NCI-H2227 treated with DMSO at 0.1 percent for 48 hours (cell line): ENCODE measurements at places on chromosomes 5 and 9.

GRCh38 chr5:107378218-107378899, 292.4 kb downstream of the EFNA5 start:
- no peak for DNase-seq

- no peak for DNase-seq
These were observed 263.4 kb upstream of the SLC30A5 start for GRCh38 chr5:68830377-68830898.

DNA sequence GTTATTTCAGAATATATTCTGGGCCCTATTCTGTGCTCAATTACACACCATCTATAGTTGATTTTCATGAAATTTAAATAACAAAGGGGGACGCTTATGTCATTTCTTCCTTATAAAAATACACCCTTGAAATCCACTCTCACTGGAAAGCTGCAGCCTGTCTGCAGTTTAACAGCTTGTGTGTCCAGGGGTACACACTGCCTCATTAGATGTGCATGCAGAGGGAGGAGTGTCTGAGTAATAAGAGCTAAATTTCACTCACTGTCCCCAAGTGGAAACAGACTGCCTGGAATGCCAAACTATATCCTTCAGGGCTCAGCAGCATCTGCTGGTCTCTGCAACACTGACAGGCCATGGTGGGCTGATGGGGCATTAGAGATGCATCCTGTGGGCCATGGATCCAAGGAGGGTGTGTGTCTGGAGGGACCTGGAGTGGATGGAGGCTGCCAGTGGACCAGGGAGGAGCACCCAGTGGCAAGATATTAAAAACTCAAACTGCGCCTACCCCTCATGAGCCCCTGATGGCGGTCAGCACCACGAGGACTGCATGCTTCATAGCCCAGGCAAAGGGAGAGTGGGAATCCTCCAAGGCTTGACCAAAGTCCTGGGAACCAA, 15.8 kb upstream of the TIFAB start:
- no peak for DNase-seq

- DNase-seq: no peak
These were observed 92.8 kb downstream of the ZNF608 start for GRCh38 chr5:124653666-124654065.

DNA sequence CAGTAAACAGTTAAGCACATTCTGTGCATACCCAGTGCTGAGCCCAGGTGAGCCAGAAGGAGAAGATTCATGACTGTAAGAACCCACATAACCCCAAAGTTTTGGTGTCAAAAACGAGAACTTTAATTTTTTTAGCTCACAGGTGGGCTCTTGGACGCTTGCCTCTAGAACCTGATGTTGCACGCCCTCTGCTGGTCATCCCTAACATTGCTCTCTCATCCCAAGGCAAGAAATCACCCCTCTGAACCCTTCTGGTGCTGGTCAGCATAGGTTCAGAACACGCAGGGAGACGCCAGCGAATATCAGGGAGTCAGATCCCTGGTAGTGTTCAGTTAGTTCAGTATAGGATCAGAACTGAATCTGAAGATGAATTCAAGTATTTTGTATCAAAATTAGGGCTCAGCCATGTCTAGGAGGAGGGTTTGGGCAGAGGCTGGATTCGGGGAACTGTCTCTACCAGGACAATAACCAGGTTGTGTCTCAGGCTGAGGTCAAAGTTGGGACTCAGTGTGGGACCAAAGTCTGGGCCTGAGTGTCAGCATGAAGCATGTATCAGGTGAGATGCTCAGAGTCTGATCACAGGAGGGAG, 4.1 kb upstream of the DNAJB5 start:
- peak; percentile 25 for DNase-seq

DNA sequence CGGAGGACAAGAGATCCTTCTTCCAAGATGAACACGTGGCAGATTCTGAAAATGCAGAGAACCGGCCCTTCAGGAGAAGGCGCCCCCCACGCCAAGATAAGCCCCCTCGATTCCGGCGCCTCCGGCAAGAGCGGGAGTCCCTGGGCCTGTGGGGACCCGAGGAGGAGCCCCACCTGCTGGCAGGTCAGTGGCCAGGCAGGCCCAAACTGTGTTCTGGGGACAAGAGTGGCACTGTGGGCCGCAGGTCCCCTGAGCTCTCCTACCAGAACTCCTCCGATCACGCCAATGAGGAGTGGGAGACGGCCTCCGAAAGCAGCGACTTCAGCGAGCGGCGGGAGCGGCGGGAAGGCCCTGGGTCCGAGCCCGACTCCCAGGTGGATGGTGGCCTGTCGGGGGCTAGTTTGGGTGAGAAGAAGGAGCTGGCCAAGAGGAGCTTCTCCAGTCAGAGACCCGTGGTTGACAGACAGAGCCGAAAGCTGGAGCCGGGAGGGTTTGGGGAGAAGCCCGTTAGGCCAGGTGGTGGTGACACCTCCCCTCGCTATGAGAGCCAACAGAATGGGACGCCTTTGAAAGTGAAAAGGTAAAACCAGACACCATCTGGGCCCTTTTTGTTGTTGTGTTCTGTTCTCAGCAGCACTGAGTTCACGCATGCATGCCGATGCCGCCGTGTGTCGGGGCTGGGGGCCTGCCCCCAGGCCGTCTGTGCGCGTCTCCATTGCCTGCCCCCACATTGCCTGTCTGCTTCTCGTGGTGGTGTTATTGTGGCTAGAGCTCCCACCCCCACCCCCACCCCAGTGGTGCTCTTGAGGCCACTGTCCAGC, 26.6 kb upstream of the POMT1 start:
- no peak for DNase-seq
